ENCODE measurements at places on chromosomes 1 and 21. TPM values are rescaled to one million over a fixed set of nuclear protein-coding genes. Genes with fewer than 3 reads are reported as not detected.

Gene CLEC20A
- total RNA-seq: not detected

Gene DYNLT4
- 0.48 TPM for total RNA-seq

Gene IL20
- total RNA-seq: not detected

GRCh38 chr1:8603220-8603616 lies 214.2 kb downstream of the RERE start:
- no peak for DNase-seq

DNA sequence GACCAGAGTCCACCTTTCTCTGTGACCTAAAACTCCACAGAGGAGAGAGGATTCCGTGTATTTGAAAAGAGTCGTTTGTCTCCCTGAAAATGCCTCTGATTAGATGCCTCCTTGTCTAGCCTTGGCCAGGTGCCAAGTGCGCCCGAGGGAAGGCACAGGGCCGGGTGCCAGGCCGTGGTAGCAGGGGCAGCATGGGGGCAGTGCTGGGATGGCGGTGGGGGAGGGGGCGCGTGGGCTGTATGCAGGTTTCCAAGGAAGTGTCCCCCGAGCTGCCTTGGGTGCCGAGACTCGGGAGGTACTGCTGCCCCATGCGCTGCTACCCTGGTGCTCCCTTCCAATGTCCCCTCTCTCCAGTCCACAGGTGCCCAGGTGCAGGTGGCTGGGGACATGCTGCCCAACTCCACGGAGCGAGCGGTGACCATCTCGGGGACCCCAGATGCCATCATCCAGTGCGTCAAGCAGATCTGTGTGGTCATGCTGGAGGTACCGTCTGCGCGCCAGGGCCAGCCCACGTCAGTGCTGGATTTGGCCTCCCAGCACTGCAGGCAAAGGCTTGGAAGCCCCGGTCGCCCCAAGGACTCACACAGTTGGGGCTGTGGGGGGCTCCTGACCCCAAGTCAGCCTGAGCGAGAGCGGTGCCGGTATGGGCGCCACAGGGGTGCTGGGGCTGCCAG lies 70.9 kb upstream of the COL6A1 start:
- no peak for DNase-seq

DNA sequence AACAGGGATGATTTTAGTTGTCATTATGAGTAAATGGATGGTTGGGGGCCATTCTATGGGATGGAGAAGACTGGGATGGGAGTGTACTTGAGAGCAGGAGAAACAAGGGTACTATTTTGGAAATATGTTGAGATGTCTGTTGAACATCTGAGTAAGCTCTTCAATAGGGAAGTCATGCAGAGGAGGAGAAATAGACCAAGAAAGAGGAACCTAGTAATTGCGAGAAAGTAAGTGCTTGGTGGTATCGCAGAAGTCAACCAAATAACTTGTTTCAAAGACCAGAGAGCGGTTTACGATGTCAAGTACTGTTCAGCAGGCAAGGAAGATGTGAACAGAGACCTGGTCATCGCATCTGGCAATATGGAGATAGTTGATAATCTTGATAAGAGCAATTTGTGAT lies 22.4 kb upstream of the CHRM3 start:
- DNase-seq: no peak

DNA sequence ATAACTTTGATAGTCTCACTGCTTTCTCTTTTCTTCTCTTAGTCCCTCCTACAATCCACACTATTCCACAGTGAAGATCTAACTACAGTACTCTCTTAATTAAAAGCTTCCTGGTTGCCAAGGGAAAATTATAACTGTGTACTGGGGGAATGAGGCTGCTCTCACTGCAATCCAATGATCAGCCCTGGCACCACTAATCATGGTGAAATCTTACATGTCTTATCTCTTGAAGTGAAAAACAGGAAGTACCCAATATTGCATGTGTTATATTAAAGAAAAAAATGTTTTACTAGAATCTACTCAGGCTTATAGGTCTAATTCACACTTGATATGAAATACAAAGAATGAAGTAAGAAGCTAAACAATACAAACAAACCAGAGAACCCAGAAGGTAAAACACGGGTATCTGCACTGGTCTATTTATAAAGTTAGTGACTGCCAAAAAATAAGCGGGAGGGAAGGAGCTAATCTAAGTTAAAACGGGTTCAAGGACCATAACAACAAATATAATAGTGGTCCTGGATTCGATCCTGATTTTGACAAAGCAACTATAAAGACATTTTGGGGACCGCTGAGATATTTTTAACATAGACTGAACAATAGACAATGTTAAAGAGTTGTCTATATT lies 57.5 kb downstream of the RGS2 start:
- no peak for DNase-seq

- DNase-seq: no peak
Observed at GRCh38 chr1:234469376-234469775, 9.6 kb downstream of the TARBP1 start.

GRCh38 chr1:223401873-223402789 lies 8.9 kb downstream of the CCDC185 start:
- DNase-seq: no peak

DNA sequence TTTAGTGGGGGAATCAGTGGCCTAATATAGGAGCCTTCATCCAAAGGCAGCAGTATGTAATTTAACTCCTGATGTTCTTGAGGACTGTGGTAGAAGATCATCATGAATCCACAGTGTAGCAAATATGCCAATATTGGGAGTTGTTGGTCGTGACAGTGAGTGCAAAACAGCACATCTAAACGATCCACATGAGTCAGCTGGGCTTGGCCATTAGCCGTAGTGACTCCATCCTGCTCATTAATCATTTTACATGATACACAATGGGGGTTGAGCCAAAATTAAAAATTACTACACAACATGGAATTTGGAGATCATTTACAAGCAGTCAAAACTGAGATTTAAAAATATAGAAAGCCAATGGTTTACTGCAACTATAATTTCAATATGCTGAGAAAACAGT lies 653.9 kb upstream of the CAMK1G start:
- DNase-seq: no peak
